NCI-H2029 treated with DMSO at 0.1 percent for 48 hours (cell line): ENCODE measurements at places on chromosomes 7 and 10.

GRCh38 chr7:26305090-26305868 is 13.6 kb downstream of the SNX10 start:
- no peak for DNase-seq

DNA sequence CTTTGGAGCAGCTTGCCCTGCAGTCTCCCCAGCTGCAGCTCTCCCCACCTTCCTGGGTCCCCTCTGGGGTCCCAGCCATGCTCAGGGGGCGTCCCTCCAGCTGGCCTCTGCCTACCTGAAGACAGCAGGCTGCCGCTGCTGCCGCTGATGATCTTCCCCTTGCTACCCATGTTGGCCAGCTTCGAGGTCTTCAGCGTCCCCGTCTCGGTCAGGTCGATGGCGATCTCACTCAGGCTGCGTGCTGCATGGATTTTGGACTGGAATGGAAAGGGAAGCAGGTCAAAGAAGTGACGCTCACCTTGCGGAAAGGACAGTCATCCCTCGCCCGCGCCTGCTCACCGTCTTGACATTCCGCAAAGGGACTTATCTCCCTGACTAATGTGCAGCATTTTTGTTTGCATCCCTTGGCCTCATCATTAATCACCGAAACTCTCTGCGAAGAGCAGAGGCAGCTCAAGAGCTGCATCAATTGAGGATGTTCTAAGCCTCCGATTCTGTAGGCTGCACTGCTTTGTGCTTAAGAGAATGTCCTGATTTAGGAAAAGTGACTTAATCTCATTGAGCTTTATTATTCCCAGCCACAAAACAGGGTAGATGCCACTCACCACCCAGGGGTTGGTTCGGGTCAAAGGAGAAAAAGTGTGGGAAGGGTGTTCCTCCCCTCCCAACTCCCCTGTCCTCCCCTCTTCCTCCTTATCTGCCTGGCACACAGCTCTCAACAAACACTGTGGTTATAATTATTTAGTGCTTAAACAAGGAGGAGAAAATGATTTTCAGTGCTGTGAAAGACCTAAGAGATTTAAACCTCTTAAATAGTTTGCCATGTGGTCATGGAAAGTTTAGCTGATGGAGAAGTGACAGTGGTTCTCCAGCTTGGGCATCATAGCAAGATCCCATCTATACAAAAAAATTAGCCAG is 107.3 kb downstream of the PRPF18 start:
- DNase-seq: no peak

GRCh38 chr7:556837-557557 is 37.4 kb upstream of the PDGFA start:
- no peak for DNase-seq

- DNase-seq: no peak
Measured at GRCh38 chr7:98399890-98400541, 874 bp downstream of the BAIAP2L1 start.

- no peak for DNase-seq
Measured at GRCh38 chr7:46511442-46512215, 590.6 kb upstream of the IGFBP3 start.

DNA sequence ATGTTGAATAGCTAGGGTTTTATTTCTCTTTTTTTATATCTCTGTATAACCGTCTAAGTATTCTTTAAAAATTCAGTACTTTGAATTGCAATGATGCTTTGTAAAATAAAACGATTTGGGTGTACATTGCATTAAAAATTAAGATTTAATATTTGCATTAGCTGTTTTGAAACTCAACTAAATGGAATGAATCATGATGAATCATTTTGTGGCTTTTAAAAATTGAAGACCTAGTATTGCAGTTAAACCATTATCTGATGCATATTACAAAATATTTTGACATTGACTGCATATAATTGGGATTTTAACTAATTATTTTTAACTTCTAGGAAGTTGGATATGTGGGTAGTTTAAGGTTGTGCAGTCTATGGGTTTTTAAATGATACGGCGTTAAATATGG is 314.0 kb downstream of the CDK14 start:
- no peak for DNase-seq

GRCh38 chr7:30160329-30160728 is 25.5 kb downstream of the MTURN start:
- no peak for DNase-seq

GRCh38 chr10:52858722-52859121 is 86.1 kb upstream of the MBL2 start:
- DNase-seq: no peak

GRCh38 chr7:54663186-54663585 is 95.8 kb downstream of the SEC61G start:
- DNase-seq: no peak

DNA sequence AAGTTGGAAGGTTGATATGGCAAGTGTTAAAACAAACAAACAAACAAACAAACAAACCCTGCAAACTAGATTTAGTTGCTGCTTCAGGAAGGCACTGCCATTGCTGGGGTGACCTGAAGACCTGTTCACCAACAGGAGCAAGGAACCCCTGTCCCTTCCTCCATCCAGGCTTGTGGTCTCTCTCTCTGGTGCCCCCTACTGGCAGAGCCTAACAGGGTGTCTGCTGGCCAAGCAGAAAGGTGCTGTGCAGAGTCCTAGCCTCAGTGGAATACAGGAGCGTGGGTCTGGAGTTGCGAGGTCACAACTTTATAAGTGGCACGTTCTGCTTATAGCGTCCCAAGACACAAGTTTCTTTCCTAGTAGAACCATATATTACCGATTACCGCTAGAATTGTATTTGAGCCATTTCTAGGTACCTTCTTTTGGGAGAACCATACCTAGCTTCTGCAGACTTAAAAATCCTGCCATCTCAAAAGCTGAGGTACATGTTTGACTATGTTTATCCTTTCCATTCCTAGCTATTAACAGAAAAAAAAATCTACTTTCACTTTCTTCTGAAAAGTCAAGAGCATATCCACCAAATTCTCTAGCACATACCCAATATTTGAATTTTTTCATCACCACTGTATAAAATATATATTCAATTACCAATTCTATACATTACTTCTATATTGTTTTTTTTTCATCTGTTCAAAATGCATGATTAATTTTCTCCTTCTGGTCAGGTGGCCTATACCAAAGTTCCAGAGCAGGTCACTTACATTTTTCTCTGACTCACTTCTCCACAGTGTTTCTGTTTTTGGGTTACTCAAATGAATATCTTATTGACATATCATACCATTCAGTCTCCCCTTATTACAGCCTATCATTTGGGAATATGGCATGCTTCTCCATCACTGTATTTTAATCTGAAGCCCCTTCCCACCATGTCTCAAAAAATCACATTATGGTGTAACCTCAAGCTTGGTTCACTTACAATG is 29.1 kb upstream of the CALD1 start:
- no peak for DNase-seq

DNA sequence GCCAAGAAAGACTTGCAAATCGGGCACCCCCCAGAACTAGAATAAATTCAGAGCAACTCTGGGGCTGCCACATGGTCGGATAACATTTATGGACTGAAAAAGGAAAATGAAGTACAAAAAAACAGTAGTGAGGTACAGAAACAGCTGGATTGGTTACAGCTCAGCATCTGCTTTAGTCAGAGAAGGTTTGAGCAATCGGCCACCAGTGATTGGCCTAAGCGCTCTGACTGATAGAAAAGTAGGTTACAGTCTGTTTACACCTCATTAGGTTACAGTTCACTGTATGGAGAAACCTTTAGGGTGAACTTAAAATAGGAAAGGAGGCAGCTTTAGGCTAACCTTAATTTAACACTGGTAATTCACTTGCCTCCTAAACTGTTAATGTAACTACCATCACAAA is 102.0 kb upstream of the DKK1 start:
- DNase-seq: no peak

GRCh38 chr7:85730012-85730411 is 543.2 kb upstream of the SEMA3D start:
- DNase-seq: no peak

- DNase-seq: no peak
Measured at GRCh38 chr7:128795129-128795528, 3.4 kb downstream of the CCDC136 start.

- no peak for DNase-seq
Measured at GRCh38 chr7:11935905-11936304, 103.9 kb upstream of the THSD7A start.

- no peak for DNase-seq
Measured at GRCh38 chr10:51139176-51139575, 64.9 kb downstream of the PRKG1 start.

- DNase-seq: no peak
Measured at GRCh38 chr10:23780331-23780730, 341.5 kb downstream of the OTUD1 start.

DNA sequence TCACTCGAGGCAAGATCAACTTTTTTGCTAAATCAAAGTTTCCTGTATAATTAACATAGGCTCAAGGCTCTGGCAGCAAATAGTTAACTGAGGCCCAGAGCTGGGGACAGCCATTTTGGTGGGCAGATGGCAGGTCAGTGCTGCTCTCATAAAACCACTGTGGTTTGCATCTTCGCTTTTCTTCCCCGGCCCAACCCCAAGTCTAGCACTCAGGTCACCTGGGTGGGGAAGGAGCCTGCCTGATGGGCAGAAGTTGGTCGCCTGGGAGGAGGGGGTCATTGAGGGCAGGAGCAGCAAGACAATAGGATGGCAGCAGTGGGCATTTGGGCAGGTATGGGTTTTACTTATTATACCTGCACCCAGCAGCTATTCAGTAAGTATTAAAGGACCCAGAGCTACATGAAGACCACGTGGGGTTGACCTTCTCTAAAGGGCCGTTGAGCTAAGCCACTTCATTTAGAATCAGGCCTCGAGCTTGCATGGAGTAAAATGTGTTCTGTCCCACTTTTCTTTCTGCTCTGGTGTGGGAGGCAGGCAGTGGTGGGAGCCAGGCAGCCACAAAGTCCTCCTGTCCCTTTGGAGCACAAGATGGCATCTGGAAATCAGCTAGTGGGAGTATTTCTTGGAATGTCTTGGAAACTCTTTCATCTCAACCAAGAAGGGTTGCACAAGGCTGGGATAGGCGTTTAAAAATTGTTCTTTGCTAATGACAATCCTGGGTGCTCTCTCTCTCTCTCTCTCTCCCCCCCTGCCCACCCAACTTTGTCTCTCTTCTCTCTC is 133.4 kb downstream of the SPAG6 start:
- no peak for DNase-seq

DNA sequence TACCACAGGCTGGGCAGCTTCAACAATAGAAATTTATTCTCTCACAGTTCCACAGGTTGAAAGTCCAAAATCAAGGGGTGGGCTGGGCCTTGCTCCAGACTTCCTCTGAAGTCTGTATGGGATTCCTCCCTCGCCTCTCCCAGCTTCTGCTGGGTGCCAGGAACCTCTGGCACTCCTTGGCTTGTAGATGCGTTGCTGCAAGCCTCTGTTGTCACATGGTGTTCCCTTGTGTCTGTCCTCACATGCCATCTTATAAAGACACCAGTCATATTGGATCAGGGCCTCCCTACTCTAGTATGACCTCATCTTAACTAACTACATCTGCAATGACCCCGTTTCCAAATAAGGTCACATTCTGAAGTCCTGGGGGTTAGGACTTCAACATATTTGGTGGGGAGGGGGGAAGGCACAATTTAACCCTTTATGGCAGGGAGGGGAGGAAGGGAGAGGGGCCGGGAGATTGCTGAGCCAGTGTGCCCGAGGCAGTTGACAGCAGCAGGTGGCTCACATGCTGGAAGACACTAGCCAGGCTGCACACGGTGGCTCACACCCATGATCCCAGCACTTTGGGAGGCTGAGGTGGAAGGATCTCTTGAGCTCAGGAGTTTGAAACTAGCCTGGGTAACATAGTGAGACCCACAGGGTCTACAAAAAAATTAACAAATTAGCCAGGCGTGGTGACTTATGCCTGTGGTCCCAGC is 18.8 kb downstream of the ZNF282 start:
- DNase-seq: no peak

- peak; percentile 28 for DNase-seq
Measured at GRCh38 chr7:141837683-141838082, 3.6 kb downstream of the PRSS37 start.

- no peak for DNase-seq
Measured at GRCh38 chr10:122362621-122363020, 11.9 kb upstream of the PLEKHA1 start.

DNA sequence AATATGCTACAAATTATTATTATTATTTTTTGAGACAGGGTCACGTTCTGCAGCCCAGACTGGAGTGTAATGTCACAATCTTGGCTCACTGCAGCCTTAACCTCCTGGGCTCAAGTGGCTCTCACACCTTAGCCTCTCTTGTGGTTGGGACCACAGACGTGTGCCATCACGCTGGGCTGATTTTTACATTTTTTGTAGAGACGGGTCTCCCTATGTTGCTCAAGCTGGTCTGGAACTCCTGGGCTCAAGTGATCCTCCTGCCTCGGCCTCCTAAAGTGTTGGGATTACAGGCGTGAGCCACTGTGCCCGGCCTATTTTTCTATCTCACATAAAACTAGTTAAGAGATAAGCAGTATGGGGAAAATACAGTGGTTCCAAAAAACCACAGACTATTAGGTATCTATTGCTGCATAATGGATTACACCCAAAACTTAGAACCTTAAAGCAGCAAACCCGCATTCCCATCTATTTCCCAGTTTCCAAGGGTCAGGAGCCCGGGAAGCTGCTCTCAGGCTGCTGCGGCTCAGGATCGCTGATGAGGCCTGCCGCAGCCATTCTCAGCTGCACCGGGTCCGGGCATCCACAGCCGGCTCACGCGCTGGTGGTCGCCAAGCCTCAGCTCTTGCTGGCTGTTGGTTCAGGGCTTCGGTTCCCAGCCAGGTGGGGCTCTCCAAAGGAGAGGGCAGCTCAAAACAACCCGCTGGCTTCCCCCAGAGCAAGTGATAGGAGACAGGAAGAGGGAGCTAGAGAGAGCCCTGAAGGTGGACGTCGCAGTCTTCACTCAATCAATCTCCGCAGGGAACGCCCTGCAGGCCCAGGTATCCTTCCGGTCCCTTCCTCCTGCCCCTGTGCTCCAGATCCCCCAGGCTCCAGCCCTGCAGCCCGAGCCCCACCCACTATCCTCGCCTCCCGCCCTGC is 128.2 kb downstream of the UBE2H start:
- peak; percentile 71 for DNase-seq

GRCh38 chr10:121313119-121313875 is 284.9 kb downstream of the FGFR2 start:
- no peak for DNase-seq

DNA sequence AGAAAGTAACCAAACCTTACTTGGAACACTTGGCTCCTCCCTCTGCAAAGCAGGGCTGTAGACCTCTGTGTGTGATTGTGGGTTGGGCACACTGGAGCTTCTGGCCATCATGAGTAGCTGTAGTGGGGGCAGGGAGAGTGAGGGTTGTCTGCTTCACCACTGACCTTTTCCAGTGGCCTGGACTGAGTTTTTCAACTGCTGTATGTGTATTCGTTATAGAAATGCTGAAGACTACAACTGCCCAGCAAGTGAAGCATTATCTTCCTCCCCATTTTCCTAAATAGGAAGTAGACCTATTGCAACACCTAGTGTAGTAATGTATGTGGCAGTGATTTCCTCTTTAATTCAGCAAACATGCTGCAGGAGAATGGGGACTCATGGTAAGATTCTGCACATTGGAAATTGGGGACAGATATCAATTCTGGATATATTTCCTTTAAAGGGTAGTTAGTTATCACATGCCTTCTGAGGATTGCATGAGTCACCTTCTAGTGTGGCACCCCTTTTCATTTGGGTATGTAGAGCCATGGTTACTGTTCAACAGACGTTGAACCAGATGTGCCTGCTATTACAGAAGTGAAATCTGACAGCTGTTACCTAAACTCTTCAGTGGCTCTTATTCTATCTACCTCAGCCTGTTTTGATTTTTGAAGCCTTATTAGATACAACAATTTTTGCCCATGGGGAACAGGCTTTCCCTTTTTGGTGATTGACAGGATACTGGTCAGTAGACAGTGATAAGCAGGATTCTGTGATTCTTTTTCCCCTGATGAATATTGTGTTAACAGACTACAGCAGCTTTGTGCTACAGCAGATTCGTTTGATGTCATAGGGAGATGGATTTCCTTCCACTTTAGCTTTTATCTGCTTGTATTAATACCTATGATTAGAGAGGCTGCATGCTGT is 130.9 kb downstream of the SND1 start:
- no peak for DNase-seq
